ENCODE measurements at places on chromosomes 5 and 9. TPM values are rescaled to one million over a fixed set of nuclear protein-coding genes. Genes with fewer than 3 reads are reported as not detected.

DNA sequence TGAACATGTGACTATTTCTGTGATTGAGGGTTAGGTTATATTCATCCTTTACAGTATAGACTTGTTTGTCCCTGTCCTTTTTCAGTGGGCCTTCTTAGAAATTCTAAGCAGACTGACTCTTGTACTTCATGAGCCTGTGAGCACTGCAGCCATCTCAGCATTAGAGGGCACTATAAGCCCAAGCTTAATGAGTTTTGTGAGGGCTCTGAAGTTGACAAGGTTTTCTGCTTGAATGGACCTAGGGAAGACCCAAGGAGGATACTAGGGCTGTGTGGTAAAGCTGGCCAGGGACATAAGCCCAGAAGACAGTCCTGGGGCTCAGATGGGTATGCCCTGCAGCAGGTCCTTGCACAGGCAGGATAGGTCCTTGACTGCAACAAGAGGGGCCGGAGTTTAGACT, 126.5 kb downstream of the MRPS30 start:
- no peaks in the 10 kb centered on the region for H3K4me1 ChIP-seq
- no peak for DNase-seq
- H3K27me3 ChIP-seq = no peaks in the 10 kb centered on the region
- no peak overlapping the region for H3K27ac ChIP-seq
- no peak overlapping the region for H3K4me3 ChIP-seq

GRCh38 chr9:89605465-89606048, 745 bp downstream of the GADD45G start:
- H3K4me1 ChIP-seq = peaks cover 29% of the 10 kb centered on the region
- no peaks in the 10 kb centered on the region for H3K36me3 ChIP-seq
- peak overlapping the region; percentile 74 for H3K4me3 ChIP-seq
- H3K27ac ChIP-seq = peak overlapping the region; percentile 94

DNA sequence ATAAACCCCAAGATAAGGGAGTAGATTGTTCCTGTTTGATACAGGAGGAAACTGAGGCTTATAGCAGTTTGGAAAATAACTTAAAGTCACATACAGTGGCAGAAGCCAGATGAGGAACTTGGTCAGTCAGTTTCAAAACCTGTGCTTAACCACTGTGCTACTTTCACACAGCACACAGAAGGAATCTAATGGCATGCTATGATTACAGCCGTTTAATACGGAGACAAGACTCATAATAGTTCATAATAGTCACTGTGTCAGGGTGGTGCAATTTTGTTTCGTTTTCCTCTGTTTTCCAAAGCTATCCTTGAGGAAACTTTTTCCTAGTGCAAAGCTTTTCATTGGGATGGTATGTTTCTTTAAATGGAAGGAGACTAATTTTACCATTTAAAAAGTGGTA, 112.3 kb downstream of the GCNT1 start:
- peak overlapping the region; percentile 60 for H3K27ac ChIP-seq
- no peaks in the 10 kb centered on the region for H3K36me3 ChIP-seq
- DNase-seq = no peak
- H3K27me3 ChIP-seq = no peaks in the 10 kb centered on the region

GRCh38 chr9:2269778-2270177, 254.6 kb downstream of the SMARCA2 start:
- H3K27ac ChIP-seq = no peak overlapping the region
- no peak overlapping the region for H3K4me3 ChIP-seq
- H3K27me3 ChIP-seq = no peaks in the 10 kb centered on the region
- no peak for DNase-seq
- no peaks in the 10 kb centered on the region for H3K36me3 ChIP-seq
- H3K4me1 ChIP-seq = no peaks in the 10 kb centered on the region

DNA sequence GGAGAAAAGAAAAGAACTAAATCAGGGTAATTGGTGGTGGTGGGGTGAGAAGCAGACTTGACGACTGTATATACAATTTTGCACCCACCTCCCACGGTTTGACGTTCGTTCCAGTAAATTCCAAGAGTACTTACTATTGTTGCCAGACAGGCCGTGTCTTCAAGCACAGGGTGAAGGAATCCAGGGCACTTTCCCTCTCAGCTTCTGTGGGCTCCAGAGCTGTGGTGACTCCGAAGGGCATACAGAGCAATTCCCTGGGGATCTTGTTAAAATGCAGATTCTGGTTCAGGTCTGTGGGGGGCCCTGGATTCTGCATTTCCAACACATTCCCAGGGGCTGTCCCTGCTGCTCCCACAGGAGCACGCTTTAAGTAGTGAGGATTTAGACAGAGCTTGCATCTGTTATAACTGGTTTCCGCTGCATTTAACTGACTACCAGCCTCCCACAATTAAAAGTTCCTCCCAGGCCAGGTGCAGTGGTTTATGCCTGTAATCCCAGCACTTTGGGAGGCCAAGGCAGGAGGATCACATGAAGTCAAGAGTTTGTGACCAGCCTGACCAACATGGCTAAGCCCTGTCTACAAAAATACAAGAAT, 49.3 kb upstream of the FANCC start:
- H3K27me3 ChIP-seq = no peaks in the 10 kb centered on the region
- no peak overlapping the region for H3K27ac ChIP-seq
- no peak overlapping the region for H3K4me3 ChIP-seq
- H3K36me3 ChIP-seq = no peaks in the 10 kb centered on the region

SLC36A2 gene
- not detected for total RNA-seq

GRCh38 chr9:137733429-137733828, 114.6 kb downstream of the EHMT1 start:
- no peak for DNase-seq
- peaks cover 45% of the 10 kb centered on the region for H3K36me3 ChIP-seq
- H3K27ac ChIP-seq = no peak overlapping the region
- H3K27me3 ChIP-seq = no peaks in the 10 kb centered on the region
- no peak overlapping the region for H3K4me3 ChIP-seq

CCDC192 gene
- not detected for total RNA-seq

- no peaks in the 10 kb centered on the region for H3K27me3 ChIP-seq
- no peaks in the 10 kb centered on the region for H3K36me3 ChIP-seq
- no peaks in the 10 kb centered on the region for H3K4me1 ChIP-seq
These were observed 10.7 kb upstream of the COL5A1 start for GRCh38 chr9:134630861-134631260.

- no peak overlapping the region for H3K4me3 ChIP-seq
- DNase-seq = no peak
- no peaks in the 10 kb centered on the region for H3K27me3 ChIP-seq
- no peak overlapping the region for H3K27ac ChIP-seq
- peaks cover 6% of the 10 kb centered on the region for H3K4me1 ChIP-seq
These were observed 109.4 kb downstream of the CDC42SE2 start for GRCh38 chr5:131373265-131373664.

BTNL3 gene
- total RNA-seq = not detected

DNA sequence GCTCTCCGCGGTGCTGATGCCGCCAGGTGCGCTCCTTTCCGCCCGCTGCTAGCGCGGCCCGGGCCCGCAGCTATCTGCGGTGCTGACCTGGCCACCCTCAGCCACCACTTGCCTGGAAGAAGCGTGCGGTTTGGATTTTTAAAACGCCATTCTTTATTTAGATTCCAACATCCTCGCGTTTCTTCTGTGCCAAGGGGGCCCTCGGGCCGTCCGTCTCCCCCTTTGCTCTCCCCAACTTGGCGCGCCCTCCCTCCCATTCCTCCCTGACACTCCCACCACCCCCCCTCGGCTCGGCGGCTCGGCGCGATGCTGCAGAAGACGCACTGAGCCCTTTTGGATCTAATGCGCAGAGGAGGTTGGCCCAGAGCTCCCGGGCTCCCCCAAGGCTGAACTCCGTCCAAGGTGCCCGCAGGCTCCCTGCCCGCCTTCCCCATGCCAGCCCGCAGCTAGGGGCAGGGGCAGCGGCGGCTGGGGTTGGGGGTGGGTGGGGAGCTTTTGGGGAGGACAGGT, at the start of gene BARHL1:
TSS of gene BARHL1 (plus strand) at position 331 of the 510 bp plus-strand sequence. CDS start 192 bp downstream, outside the sequence.
- no peaks in the 10 kb centered on the region for H3K36me3 ChIP-seq
- no peak within 1 kb of the TSS for H3K27ac ChIP-seq
- H3K27me3 ChIP-seq = peaks cover 97% of the 10 kb centered on the region

DNA sequence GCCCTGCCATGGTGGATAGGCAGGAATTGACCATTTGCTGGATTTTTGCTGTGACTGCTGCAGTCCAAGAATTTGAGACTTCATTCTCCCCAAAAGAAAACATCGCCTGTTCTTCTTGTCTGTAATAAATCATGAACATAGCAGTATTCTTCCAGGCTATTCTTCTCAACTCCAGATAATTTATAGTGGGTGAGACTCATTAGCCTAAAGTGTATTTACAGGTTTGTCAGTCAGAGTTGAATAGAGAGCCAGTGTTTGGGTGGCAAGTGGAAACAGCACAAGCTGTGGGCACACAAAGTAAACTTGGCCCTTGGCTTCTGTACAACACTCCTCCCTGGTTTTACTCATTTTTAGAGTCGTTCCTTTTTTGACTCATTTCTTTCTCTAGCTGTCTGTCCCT, 128.2 kb upstream of the VCAN start:
- no peaks in the 10 kb centered on the region for H3K27me3 ChIP-seq
- no peaks in the 10 kb centered on the region for H3K4me1 ChIP-seq
- DNase-seq = no peak
- H3K4me3 ChIP-seq = no peak overlapping the region
- H3K36me3 ChIP-seq = no peaks in the 10 kb centered on the region
- no peak overlapping the region for H3K27ac ChIP-seq

ORM2 gene
- 3.9 TPM for total RNA-seq

SGTB gene
- total RNA-seq = 10.8 TPM

ARL14EPL gene
- total RNA-seq = not detected

OBP2A gene
- not detected for total RNA-seq

ARHGEF37 gene
- total RNA-seq = 13.3 TPM

SUSD1 gene
- 31.0 TPM for total RNA-seq

DNA sequence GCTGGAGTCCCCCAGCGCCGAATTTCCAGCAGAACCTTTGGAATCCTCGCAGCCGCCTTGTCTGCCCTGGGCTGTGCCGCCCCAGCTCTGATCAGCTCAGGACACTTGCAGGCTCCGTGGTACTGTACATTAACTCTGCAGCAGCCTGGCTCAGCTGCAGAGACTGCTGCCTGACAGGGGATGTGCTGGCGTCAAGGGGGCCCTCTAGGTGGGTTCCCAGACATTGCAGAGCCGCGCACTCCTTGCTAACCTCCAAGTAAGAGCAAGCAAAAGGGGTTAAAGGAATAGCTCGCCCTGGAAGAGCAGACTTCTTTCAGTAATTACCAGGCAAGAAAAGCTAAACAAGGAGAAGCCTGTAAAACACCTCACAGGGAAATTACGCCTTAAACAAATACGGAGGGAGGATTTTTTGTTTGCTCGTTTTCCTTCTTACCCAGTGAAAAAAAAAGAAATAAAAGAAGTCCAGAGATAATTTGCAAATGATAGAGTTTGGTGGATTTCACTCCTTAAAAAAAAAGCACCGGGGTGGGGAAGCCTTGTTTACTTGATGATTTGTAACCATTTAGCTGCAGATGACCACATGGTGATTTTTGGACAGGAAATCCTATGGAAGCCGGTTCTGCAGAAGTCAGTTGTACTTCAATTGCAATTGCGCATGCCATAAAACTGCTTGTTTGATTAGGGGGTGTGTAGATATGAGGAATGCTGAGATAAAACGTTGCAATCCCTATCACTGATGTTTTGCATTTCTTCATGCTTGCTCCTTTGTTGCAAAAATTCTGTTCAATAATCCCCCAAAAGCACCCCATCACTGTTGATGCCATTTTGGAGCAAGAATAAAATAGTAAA, 305.8 kb downstream of the PDE4D start:
- peak overlapping the region; percentile 28 for H3K4me3 ChIP-seq
- peaks cover 9% of the 10 kb centered on the region for H3K4me1 ChIP-seq
- H3K36me3 ChIP-seq = no peaks in the 10 kb centered on the region
- no peaks in the 10 kb centered on the region for H3K27me3 ChIP-seq

SLC6A3 gene
- 0.52 TPM for total RNA-seq

AJM1 gene
- total RNA-seq = 2.7 TPM

DNA sequence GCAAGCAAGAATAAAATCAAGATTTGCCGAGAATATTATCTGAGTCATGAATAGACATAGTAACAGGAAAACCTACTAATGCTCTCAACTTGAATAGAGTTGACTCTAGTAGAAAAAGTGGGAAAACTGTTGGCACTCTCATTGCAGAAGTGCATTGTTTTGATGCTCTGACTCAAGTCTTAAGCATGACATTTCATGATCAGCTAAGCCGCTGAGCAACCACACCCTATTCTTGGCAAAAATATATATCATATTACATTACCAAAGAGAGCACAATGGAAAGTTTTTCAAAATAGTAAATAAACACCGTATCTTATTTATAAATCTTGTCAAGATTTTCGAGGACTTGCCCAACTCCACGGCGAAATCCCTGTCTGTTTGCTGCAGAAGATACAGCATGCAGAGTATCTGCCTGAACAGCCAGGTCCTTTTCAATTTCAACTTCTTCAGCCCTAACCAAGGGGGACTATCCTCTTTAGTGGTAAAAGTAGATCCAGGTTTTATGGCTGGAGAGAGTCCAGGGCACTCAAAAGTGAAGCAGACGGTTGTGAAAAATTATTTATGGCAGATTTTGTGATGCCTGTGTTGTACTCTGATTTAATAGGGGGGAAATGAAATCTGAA, 13.9 kb upstream of the ADAMTSL1 start:
- no peaks in the 10 kb centered on the region for H3K27me3 ChIP-seq
- no peaks in the 10 kb centered on the region for H3K4me1 ChIP-seq
- no peaks in the 10 kb centered on the region for H3K36me3 ChIP-seq

GLRX gene
- total RNA-seq = 88.4 TPM

DNA sequence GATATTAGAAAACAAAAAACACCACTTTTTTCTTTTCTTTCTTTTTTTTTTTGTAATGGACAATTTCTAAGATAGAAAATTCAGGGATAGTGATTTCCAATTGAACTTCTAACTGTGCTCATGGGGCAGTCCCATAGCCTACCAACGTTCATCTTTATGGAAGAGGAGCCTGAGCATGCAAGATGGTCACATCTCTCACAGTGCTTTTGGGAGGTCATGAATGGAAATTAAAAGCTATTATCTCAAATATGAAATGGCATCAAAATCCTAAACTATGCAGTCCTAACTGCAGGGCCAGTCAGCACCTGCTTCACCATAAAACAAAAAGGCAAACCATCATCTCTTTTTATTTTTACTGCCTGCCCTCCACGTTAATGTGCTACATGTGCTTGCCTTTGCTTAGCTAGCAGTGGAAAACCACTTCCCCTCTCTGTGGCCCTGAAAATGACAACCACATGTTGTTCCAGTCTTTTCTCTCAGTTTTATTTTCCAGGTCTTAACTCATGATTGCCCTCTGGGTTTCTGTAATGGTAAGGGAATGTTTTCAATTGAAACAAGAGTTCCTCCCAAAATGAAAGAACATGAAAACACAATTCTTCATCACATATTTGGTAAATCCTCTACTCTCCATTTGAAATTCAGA, 16.7 kb downstream of the IFNB1 start:
- H3K27me3 ChIP-seq = no peaks in the 10 kb centered on the region
- no peak for DNase-seq
- no peak overlapping the region for H3K4me3 ChIP-seq
- no peak overlapping the region for H3K27ac ChIP-seq
- no peaks in the 10 kb centered on the region for H3K4me1 ChIP-seq

- no peaks in the 10 kb centered on the region for H3K36me3 ChIP-seq
- no peak overlapping the region for H3K4me3 ChIP-seq
- H3K27ac ChIP-seq = no peak overlapping the region
- H3K4me1 ChIP-seq = no peaks in the 10 kb centered on the region
- H3K27me3 ChIP-seq = no peaks in the 10 kb centered on the region
- no peak for DNase-seq
These were observed 22.0 kb downstream of the C9orf57 start for GRCh38 chr9:72038408-72038807.
